ENCODE measurements at places on chromosomes 13 and 19.

DNA sequence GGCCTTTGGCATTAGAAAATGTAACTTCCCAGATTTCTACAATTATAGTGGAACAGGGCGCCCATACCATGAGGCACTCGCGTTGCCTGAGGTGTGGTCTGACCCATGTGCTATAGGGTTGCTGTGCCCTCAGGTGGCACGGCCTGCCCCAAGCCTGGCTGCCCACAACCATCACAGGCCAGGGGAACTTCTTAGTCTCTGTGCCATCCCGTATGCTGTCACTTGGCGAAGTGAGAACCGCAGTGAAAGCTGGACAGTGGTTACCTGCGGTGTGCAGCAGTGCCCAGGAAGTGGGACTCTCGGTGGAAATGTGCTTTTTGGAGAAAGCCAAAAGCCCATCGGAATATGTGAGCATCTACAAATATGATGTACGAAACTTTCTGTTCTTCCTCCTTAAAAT, 88.2 kb upstream of the GPR183 start:
- no peak for DNase-seq

DNA sequence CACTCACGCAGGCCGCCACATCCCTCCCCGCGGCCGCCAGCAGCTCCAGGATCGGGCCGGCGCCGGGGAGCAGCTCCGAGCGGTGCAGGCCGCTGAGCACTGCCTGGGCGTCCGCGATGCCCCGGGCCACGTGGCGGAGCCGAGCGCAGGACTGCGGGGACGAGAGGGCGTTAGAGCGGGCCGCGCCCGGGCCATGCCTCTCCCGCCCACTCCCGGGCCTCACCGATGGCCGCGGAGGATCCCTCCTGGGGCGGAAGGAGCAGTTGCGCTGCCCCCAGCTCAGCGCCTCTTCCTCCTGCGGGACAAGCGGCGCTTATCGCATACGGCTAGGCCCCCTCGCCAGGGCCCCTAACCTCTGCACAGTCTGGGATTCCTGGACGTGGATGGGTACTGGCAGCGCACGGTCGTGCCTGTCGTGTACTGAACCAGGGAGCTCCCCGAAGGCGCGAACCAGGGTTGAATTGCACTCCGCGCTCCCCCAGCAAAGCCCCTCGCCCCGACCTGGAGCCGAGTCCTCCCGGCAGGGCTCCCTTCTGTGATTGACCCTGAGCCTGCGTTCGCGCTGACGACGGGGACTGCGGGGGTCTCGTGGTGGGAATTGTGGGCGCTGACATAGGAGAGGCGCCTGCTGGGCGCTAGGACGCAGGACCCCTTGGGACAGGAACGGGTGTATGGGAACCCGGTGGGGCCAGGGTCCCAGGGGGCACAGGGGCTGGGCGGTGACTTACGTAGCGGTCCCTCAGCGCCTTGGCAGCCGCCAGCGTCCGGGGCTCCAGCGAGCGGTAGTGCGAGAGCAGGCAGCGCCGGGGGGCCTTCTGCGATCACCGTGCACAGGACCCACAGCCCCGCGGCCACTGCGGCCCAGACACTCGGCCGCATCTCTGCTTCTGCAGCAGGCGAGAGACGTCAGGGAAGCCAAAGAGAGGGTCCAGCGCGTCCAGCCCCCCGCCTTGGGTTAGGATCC, 673 bp downstream of the IFNL4 start:
- peak; percentile 13 for DNase-seq

GRCh38 chr19:46555628-46556280, 45.4 kb upstream of the CALM3 start:
- no peak for DNase-seq

GRCh38 chr19:7007859-7008258, 13.4 kb downstream of the MBD3L2B start:
- no peak for DNase-seq

DNA sequence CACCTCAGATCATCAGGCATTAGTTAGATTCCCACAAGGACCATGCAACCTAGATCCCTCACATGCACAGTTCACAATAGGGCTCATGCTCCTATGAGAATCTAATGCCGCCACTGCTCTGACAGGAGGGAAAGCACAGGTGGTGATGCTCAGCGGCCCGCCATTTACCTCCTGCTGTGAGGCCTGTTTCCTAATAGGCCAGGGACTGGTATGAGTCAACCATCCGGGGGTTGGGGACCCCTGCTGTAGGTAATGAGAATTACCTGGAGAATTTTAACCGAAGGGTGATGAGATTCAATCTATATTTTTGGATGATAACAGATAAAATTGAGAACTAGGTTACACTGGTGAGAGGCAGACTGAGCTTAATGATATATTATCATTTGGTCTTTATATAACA, 101.4 kb downstream of the LACC1 start:
- DNase-seq: no peak

DNA sequence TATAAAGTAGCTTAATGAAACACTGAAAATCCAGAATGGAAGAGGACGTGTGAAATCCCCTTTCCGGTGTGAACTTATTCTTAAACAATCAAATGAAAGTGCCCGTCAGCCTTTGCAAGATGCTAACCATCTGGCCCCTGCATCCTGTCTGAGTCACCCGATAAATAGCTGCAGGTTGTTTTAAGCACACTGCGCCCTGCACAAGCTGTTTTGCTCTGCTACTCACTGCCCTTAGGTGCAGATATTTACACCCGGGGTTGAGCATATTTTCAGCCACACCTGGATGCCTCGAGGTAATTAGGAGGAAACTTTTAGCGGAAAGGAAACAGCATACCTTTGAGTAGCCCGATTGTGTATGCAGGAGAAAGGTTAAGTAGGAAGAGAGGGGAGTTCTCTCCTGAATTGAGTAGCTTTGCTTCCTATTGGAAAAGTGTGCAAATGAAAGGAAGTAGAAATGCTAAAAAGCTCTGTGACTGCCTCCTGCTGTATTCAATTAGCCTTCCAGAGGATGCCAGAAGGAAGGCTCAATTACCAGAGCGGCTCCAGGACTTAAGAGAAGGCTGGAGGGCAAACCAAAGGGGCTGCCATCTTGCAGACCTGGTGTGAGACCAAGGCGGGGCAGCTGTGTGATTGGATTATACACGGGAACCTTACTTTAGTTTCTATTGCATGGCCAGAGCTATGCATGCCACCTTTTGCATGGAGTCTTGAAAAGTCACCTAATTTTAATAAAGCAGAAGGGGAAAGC, 42.5 kb downstream of the IRS2 start:
- DNase-seq: peak; percentile 96

GRCh38 chr19:10769533-10770491, 51.9 kb downstream of the DNM2 start:
- peak; percentile 24 for DNase-seq

DNA sequence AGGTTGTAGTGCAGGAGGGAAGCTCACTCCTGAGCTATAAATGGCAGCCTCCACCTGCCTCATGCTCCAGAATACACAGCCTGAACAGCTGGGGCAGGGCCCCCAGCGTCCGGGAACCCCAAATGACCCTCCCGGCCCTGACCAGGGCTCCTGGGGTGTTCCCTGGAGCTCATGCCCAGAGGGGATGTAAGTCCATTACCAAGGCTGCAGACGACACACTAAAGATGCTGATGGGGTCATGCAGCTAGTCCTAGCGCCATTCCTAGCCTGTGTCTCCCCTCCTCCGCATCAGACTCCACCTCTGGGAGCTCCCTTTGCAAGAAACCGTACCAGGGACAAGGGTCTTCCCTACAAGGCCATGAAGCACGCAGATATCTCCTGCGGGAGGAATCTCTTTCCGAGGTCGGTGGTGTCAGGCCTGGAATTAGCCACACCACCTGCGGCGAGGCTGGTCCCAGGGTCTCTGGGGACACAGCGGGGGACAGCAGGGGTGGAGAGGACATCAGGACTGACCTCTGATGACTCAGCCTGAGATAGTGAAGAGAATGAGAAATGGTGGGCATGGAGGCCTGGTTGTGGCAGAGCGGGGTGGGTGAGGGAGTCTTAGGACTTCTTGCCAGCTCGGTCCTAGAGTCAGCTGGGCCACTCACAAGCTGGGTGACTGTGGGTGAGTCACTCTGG, 11.9 kb upstream of the TPM4 start:
- no peak for DNase-seq

DNA sequence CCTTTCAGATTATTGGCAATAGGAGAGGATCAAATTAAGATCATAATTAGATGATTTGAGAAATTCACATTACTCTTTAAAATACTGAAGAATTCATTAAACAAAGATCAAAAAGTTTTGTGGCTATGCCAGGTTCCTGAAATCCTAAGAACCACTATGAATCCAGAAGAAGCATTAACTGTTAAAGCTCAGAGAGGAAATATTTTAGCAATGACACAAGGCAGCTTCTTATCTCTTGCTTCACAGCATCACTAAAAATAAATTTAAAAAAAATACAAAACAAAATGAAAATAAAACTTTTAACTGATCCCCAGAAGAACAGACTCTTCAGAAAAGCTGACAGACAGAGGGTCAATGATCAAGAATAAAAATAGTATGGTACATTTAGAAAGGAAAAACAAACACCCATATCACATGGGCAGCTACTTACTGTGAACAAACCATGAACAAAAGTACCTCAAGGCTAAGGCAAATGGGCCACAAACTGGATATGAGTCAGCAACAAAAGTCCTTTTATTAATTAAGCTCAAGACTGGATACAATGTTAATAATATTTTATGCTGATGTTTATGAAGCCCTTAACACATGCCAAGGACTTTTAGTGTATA, 19.6 kb downstream of the RNF6 start:
- DNase-seq: no peak

DNA sequence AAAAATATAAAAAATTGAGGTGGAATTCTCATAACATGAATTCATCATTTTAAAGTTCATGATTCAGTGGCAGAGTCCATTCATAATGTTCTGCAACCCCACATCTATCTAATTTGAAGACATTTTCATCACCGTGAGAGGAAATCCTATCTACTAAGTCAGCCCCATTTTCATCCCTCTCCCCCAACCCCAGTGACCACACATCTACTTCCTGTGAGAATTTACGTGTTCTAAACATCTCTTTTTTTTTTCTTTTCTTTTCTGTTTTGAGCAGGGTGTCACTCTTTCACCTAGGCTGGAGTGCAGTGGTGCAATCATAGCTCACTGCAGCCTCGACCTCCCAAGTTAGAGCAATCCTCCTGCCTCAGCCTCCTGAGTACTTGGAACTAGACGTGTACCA, 17.5 kb downstream of the ATCAY start:
- DNase-seq: no peak

- no peak for DNase-seq
Measured at GRCh38 chr19:42214810-42215485, 2.5 kb downstream of the DEDD2 start.

DNA sequence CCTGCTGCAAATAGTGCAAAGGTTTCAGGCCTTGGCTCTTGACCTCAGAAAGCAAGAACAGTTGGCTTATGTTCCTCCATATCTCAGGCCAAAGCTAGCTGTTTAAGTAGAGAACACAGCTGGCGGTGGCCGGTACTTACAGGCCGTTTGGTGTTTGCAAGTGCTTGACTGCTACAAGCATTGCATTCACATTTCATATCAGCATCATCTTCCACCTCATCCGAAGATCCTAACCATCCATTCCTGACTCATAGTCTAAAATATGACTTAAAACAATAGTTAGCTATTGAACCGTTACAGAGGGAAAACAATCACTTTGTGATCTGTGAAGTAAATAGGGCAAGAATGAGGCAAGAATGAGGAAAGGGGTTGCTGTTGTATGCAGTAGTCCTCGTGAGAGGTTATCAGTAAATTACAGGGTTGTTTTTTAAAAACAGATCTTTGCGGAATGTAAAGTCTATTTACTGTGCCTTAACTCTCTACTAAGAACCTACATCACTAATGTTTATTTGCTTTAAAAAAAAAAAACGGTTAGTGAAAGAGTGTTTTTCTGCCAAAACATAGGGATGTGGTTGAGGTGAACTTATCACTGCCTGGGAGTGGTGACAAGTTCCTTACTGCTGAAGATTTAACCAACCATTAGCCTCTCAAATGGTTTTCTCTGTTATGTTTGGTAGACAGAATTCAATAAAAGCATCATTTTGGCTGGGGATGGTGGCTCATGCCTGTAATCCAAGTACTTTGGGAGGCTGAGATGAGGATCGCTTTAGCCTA, 21.6 kb upstream of the WDR88 start:
- DNase-seq: no peak

DNA sequence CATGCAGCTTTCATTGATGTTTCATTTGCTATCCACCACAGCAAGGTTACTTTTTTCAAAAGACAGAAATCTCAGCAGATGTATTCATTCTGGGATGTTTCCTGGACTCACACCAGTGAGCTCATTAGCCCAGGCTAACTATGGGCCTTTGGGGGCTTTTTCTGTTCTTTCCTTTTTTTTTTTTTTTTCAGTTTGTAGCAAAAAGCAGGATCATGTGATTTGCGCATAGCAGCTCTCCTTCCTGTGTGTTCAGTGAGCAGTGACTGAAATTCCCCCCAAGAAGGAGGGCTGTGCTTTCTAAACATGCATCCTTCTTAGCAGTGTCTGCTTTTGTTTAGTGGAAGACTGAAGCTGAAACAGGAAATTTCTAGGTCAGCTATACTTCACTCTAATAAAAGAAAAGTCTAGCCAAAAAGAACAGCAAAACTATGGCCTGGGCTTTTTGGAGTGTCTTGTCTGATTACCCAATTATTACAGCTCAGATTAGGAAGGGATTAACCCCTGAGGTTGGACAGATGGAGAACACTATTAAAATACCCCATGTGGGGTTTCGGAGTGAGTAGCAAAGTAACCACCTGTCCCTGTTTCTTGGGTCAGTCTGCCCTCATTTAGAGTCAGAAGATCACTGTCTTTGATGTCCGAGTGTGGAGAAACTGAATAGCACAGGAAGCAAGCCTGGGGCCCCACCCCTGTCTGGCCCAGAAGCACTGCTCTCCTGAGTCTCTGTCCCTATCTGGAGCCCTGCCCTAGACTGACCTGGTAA, 8.9 kb upstream of the AMER2 start:
- DNase-seq: no peak

DNA sequence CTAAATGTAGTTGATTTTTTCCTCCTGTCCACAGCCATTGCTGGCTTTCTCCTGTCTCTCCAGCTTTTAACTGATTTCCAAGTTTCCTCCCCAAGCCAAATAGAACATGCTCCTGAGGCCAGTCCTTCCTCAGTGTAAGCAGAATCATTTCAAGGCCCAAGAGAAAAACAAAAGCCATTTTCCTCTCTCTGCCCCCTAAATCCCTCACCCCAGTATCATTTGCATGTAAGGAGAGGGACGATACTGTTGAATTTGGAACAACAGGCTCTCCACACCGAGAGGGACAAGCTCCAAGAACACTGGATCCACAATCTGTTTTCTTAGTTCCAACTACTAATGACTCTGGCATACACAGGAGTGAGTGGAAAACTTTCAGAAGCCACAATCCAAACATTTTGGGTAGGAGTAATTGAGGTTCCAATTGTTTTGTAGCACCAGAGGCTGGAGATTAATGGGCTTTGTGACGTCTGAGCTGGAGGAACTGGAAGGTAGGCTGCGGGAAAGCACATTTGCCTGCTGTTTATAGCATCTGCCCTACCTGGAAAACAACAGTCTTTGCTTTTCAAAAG, 156.8 kb downstream of the FLT1 start:
- DNase-seq: no peak

- no peak for DNase-seq
Measured at GRCh38 chr19:6014551-6015135, 36.7 kb upstream of the RANBP3 start.

- no peak for DNase-seq
Measured at GRCh38 chr13:73776151-73776785, 357.9 kb downstream of the KLF12 start.
